ENCODE measurements at places on chromosomes 13 and 19.

DNA sequence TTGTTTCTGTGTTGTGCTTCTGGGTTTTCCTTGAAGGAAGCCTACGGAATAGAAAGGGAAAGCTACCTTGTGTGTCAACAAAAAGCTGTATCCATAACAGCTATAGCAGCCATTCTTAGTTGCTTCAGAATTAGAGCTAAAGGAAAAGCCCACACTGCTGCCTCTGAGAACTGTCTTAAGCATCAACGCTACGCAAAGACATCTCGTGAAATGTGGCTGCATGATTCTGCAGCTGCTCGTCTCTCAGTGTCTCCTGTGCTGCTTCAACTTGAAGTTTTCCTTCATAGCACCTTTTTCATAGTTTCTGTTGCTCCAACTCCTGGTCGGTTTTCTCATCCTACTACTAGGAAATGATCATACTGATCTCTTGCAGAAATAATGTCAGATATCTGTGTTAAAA, 140.9 kb upstream of the MAB21L1 start:
- DNase-seq: no peak

- DNase-seq: no peak
Measured at GRCh38 chr13:88651531-88651930, 980.4 kb downstream of the SLITRK5 start.

GRCh38 chr13:70249332-70250064, 141.2 kb upstream of the KLHL1 start:
- no peak for DNase-seq

GRCh38 chr13:106772006-106772601, 204.2 kb upstream of the ARGLU1 start:
- DNase-seq: no peak

GRCh38 chr13:39272994-39273393, 234.7 kb downstream of the NHLRC3 start:
- no peak for DNase-seq
